ENCODE measurements at places on chromosomes 12 and 14.

DNA sequence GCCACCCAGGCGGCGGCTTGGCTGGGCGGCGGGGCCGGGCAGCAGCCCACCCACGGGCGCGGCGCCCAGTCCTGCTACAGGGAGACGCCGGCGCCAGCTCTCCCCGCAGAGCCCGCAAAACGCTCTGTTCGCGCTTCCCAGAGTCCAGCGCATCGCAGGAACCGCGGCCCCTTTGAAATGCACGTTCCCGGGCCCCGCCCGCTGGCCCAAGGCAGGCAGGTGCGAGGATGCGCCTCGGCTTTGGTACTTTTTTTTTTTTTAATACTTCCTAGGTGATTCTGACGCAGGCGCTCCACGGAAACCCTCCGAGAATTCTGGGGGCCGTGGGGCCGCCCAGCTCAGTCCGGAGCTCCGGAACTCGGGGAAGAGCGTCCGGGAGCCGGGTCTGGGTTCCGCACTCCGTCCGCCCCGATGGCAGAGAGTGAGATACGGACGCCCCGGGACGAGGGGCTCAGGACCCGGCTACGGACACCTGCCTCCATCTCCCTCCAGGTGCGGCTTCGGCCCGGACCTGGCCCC lies 483 bp downstream of the POC1B start:
- peak; percentile 70 for DNase-seq

GRCh38 chr12:3047961-3048360 lies 29.2 kb upstream of the TSPAN9 start:
- no peak for DNase-seq

DNA sequence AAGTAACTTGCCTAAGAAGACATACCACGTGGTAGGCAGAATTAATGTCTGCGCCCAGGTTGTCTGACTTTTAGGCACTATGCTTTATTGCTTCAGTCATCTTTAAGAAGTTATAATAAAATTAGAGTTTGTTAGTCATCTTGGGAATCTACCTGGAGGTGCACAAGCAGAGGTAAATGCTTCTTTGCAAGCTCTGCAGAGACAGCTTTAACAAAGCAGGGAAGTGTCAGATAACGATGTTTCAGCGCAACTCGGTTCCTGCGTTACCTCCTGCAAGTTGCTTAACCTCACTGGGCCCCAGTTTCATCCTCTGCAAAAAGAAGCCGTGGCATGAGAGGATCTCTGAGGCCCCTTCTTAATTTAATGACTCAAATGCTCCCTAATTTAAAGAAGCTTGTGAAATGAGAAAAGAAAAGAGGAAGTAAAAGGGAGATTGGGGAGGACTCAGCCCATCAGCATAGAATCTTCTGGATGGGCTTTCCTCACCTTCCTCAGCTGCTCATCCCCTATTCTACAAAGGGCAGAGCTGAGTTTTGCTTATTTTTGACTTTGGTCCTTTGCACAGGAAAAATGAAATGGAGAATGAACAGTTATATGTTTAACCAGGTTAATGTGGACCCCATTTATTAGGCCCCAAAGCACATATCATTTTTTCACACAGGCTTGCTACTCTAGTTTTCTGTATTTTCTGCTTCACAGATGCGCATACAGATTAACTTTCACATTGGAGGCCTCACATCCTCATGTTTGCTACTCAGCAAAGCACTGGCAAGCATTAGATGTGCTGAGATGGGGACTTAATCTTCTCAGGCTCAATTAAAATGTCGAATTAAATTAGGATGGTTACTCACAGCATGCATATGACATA lies 5.1 kb downstream of the ARHGDIB start:
- no peak for DNase-seq

- no peak for DNase-seq
Measured at GRCh38 chr14:90519262-90519920, 122.6 kb downstream of the CALM1 start.

- DNase-seq: no peak
Measured at GRCh38 chr14:91116913-91117588, 3.2 kb downstream of the DGLUCY start.

- DNase-seq: no peak
Measured at GRCh38 chr14:60695327-60695726, 28.8 kb downstream of the SIX4 start.

DNA sequence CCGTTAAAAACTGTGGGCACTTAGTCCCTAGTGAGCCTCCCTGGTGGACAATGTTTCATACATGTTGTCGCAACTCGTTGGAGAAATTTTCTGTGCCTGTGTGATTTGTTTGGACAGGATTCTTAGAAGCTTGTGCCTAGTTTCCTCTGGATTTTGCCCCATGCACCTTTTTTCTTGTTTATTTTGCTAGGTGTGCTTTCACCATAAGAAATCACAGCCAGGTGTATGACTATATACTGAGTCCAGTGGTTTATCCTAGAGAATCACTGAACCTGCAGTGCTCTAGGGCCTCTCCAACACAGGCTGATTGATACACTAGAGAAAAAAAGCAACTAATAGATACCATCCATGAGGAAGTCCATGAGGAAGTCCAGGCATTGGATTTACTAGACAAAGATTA lies 33.1 kb upstream of the OASL start:
- DNase-seq: no peak

DNA sequence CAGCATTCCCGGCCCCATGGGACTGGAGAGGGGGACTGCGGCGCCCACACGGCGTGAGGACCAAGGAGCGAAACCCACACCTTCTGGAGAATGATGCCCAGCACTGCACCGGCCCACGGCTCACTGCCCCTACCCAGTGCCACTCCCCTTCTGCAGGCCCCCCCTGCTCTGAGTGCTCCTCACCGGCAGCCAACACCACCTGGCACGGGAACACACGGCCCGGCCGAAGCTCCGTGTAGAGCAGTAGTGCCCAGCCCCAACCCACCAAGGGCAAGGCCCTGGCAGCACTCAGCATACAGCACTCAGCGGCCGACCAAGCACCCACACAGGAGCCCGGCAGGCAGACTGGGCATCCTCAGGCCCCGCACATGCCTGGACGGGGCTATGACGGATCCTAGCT lies 13.4 kb downstream of the BTBD6 start:
- no peak for DNase-seq

- no peak for DNase-seq
Measured at GRCh38 chr12:26555139-26555538, 277.9 kb downstream of the ITPR2 start.

GRCh38 chr12:46101485-46101869 lies 111.1 kb upstream of the SCAF11 start:
- no peak for DNase-seq

- DNase-seq: no peak
Measured at GRCh38 chr12:104420868-104421267, 35.9 kb upstream of the CHST11 start.

GRCh38 chr14:23300687-23301223 lies 1.9 kb downstream of the PPP1R3E start:
- DNase-seq: peak; percentile 40

- no peak for DNase-seq
Measured at GRCh38 chr14:94867209-94867608, 97.3 kb upstream of the GSC start.

- no peak for DNase-seq
Measured at GRCh38 chr12:56571121-56571520, 49.5 kb downstream of the RBMS2 start.

DNA sequence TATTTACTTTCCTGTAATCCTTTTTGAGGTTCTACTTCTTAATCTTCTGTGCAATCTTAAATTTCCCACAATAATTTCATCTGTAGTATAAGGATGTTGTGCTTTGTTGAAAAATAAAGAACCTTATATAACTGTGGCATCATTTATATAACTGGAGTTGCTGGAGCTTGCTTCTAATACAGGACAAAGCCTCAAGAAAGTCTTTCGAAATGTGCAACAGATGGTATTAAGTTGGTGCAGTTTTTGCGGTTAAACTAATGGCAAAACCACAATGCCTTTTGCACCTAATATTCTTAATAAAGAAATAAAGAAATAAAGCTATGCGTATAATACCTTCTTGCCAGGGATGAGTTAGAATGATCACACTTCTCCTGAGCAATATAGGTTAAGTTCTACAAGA lies 180.0 kb downstream of the KITLG start:
- DNase-seq: no peak

- DNase-seq: no peak
Measured at GRCh38 chr14:102516531-102517391, 7.2 kb upstream of the ANKRD9 start.

- DNase-seq: no peak
Measured at GRCh38 chr12:28086521-28087155, 103.6 kb upstream of the CCDC91 start.

DNA sequence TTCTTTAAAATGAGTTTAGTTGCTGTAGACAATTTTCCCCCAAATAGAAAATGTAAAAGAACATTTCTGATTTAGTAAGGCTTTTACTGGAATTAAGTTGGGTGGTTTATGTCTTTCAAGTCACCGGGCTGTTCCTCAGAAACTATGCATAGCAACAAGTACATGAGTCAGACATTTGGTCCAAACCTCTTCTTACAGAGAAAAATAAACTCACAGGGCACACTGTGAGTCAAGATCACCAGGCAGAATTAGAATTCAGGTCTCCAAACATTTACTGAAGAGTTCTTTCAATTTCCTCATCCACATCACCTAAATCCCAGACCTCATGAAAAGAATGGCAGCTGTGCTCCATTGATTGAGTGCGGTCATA lies 476.1 kb upstream of the SOX5 start:
- peak; percentile 39 for DNase-seq

GRCh38 chr12:132218915-132219314 lies 74.7 kb downstream of the NOC4L start:
- DNase-seq: no peak

GRCh38 chr12:105330931-105331804 lies 677 bp downstream of the C12orf75 start:
- no peak for DNase-seq

- no peak for DNase-seq
Measured at GRCh38 chr14:68788275-68788995, 4.4 kb downstream of the ZFP36L1 start.

DNA sequence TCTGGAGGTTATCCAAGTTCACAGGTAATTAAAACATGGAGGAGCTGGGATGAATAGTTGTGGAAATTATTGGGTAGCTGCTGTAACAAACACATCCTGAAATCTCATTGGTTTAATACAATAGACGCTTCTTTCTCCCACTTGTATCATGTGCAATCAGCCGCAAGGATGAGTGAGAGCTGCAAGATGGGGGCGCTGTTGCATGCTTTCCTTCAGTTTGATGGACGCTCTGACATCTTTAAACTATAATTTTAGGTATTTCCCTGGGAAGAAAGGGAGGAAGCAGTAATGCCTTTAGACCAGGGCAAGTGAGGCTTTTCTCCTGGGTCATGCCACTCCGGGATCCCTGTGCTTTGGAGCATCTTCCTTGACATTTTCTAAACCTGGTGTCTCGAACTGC lies 178.7 kb downstream of the PAWR start:
- no peak for DNase-seq

DNA sequence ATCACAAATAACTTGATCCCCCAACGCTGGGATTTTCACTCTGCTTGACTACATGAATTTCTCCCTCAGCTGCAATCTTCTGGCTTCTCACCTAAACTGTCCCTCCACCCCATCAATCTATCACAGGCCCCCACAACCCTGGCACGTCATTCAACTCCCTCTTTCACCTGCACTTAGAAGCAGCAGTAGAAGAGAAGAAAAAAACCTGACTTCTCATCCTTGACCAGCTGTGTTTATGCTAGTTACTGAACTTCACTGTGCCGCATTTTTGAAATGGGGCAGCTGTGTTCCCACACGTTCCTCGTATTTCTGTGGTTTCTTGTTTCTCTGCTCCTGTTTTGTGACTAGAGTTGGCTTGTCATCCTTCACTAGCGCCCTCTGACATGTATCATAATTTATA lies 35.0 kb downstream of the ITPR2 start:
- DNase-seq: no peak

GRCh38 chr14:78104160-78104559 lies 66.0 kb upstream of the NRXN3 start:
- DNase-seq: no peak

- DNase-seq: no peak
Measured at GRCh38 chr12:70576341-70577282, 60.6 kb downstream of the PTPRB start.

DNA sequence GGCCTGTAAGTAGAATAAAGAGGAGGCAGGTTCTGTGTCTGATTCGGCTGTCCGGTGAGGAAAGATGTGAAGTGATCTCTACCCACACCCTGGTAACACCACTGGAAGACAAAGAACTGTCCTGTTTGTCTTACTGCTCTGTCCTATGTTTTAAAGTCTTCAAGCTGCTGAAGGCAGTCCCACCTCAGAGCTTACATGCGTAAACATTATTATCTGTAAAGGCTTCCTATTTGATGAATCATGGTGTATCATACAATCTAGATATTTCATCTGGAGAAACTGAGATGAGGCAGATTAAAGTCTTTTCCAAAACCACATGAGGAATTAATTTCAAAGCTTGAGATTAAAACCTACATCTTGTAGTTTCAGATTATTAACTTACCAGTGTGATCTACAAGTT lies 427.6 kb downstream of the ZFP36L1 start:
- DNase-seq: no peak

DNA sequence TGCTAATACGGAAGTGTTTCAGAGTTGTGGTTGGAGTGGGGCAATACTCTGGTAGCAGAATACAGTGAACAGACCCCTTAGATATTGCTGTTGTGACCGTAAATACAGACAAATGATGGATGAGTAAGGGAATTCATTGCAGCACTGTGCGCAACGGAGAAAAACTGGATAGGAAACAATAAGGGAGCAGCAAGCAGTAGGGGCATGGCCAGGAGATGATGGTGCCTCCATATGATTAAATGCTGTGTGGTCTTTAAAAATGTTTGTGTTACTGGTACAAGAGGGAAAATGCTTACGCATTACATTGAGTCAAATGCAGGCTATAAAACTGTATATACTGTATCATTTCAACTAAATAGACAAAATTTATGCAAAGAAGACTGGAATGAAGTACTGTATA lies 61.6 kb downstream of the EML1 start:
- DNase-seq: no peak

All from SJSA1 (cell line).